ENCODE measurements at places on chromosomes 5 and 9.

DNA sequence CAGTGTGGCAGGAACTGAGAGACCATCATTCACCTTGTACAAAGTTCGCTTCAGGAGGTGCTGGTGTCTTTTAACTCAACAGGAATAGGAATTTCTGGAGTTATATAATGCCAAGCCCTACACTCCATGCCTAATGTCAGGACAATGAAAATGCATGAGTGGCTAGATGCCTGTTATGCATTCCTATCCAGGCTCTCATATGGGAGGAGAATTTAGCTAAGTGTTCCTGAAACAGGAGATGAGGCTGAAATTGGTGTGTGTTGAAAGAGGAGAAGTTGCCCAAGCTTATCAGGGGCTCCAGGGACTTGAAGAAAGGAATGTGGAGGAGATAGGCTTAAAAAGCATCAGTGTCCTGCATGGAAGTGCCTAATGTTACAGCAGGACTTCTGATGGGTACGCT, 26.8 kb upstream of the PRUNE2 start:
- no peak for DNase-seq

DNA sequence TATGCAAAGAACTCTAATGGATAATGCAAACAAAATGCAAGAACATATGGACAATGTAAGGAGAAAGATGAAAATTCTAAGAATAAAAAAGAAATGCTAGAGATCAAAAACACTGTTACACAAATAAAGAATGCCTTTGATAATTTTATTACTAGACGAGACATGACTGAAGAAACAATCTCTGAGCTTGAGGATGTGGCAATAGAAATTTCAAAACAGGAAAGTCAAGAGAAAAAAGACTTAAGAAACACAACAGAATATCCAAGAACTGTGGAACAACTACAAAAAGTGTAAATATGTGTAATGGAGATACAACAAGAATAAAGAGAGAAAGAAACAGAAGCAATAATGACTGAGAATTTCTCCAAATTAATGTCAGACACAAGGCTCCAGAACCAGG, 140.5 kb upstream of the ACOT12 start:
- DNase-seq, result no peak

DNA sequence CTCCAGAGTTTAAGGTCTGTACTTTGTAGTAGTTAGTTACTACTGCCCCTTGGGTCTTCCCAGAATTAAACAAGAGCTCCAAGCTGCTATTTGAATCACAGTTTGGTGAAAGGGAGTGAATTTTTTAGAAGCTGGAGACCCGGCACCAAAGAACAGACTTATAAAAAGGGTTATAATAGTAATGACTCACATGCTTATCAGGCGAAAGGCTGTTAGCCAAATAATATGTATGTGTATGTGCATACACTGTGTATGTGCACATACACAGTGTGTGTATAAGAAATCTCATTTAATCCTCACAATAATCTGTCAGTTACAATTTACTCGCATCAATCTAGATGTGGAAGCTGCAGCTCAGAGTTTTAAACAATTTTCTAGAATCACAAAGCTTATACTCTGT, 59.5 kb upstream of the ITGA1 start:
- DNase-seq, result no peak

DNA sequence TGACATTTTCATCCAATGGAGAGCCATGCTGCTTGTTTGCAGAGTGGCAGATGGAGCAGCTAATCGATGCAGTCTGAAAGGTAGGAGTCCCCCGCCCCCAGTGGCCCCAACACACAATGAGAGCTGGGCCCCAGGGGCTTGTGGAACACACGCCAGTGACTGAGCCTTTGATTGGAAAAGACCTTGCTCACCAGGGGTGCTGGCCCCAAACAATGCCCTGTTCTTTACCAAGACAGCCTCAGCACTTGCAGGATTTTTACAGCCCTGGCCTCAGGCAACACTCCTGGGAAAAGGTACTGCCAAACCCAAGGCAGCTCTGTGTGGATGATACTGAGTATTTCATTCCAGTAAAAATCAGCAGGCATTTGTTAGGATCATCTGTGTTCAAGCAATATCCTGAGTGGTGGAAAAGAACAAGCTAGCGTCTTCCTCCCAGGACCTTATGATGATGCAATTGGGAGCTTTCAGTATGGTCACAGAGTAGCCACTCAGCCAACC, 276.8 kb upstream of the CLINT1 start:
- DNase-seq, result no peak

DNA sequence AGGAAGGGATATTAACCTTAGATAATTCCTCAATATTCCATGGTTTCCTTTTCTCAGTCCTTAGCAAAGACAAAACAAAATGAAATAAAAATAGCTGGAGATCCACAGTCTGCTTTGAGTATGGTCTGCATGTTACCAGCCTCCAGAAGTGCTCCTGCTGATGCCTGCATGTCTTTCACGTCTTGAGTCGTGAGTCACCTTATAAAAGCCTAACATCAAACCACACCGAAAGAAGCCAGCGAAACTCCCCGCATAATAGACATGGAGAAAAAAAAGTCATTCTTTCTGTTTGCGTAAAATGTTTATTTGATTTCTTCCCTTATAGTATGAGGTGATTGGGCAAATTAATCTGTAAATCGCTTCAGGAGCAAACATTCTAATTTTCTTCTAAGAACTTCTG, 380.5 kb downstream of the SLCO4C1 start:
- DNase-seq, result no peak

DNA sequence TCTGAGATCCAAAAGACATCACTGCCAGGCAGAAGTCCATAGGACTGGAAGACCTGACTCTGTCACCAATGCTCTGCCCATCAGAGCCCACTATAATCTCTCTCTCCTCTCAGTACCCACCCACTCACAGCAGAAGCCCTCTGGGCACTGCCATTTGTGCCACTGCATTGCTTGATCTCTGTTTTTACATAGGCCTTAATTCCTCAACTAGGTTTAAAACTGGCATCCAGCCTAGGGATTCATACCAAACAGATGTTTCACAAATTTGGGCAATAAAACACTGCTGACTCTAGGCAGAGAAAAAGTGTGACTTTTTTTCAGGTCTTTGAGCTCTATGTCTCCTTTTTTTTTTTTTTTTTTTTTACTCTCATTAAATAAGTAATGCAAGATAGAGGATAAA, 91.1 kb upstream of the RANBP3L start:
- DNase-seq, result no peak

- no peak for DNase-seq
These were observed 9.2 kb downstream of the INSYN2B start for GRCh38 chr5:169970911-169971765.

- no peak for DNase-seq
These were observed 162.3 kb downstream of the FGF18 start for GRCh38 chr5:171581781-171582180.
